Activated naive CD8-positive, alpha-beta T cell treated with anti-CD3 and anti-CD28 coated beads for 36 hours (primary cell): ENCODE measurements at places on chromosomes 7 and 10. TPM values are rescaled to one million over a fixed set of nuclear protein-coding genes. Genes with fewer than 3 reads are reported as not detected.

DNA sequence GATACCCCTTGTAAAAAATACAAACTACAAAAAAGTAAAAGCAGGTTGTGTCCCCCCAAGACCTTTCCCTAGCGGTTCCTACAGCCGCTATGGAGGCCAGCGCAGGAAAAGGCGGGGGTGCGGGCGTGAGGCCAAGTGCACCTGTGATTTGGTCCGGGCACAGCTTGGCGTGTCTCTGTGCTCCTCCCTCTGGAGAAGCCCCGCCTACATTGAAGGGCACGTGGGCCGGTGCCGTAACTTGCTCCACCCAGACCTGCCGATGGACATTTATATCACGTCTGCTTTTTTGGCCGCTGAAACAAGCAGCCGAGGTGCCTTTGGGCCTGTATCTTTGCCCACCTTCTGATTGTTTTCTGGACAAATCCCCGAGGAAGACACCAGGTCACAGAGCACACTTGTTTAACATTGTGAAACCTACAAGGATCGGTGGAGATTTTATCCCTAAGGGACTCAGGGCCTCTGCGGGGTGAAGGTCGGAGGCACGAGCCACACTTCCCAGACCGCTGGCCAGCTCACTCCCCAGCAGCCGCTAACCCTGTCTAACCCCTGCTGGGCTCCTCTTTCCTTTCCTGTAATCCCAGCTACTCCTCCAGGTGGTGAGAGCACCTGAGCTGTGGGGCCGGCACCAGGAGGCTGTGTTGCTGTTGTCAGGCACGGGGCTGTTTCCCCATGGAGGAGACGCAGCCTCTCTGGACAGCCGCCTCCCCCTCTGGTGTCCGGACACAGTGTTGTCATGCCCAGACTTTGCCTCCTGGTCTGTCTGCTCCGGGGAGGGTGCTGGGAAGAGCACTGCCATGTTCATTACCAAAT, 18.8 kb upstream of the INPP5A start:
- DNase-seq: no peak

The TMEM140 gene
- total RNA-seq: 12.8 TPM

- DNase-seq: no peak
Observed at GRCh38 chr10:35251373-35252100, 84.8 kb upstream of the CCNY start.

The TBC1D12 gene
- 0.70 TPM for total RNA-seq

- no peak for DNase-seq
Observed at GRCh38 chr10:60816628-60817397, 38.5 kb downstream of the CDK1 start.

The PNLIPRP3 gene
- total RNA-seq: not detected

The MLXIPL gene
- not detected for total RNA-seq

The ACSM6 gene
- not detected for total RNA-seq

GRCh38 chr10:15588635-15589508, 130.8 kb downstream of the ITGA8 start:
- DNase-seq: no peak

The ZPBP gene
- total RNA-seq: not detected

DNA sequence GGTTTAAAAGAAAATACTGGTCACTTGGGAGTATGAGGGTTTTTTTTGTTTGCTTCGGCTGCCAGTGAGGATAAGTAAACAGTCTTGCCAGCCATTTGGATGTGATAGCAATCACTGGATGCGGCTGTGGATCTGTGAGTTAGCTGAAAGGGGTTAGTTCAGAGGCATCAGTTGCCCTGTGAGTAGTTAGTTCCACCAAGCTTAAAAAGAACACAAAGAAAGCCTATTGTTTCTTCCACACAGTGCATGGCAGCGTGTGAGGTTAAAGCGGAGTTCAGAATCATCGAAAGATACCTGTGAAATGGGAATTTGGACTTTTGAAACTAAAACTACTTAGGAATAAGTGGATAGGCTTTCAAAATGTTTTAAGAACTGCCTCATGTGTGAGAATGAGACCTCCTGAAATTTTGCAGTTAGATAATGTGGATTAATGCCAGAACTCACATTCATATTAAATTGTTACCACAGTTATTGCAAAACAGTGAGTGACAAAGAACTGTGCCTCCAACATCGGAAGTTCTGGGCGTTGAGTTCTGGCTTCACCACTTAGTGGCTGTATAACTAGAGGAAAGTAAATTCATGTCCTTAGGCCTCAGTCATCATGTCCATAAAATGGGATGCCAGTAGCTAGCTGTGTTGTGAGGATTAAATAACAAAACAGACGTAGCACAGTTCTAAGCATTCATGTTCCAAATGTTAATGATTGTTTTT, 31.3 kb downstream of the KIAA1217 start:
- no peak for DNase-seq

DNA sequence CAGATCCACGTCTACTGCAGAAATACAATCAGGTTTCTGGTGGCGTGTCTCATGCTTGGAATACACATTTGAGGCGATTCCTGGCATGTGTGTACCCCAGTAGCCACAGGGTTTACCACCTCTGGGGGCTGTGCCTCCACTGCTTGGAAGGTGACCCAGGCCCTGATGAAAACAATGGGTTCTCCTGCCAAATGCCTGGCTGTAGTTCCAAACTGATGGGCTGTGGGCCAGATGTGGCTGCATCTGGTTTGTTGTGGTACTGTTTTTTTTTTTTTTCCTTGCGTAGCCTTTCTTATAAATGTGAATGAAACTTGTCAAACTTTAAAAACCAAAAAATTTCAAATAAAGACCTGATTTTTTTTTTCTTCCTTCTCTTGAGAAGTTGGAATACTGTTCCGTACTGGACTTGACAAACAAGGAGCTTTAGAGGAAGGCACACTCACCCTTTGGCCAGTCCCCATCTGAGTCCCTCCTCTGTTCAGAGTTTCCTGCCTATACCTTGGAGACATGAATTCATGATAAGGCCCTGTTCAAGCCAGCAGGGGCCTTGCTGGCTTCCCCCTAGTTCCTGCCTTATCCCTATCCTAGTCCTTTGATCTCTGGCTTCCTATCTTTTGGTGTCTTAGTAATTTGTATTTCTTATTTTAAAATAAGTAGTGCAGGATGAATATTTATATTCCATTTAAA, 217.1 kb downstream of the PHTF2 start:
- no peak for DNase-seq

The EXOC6 gene
- 11.9 TPM for total RNA-seq

DNA sequence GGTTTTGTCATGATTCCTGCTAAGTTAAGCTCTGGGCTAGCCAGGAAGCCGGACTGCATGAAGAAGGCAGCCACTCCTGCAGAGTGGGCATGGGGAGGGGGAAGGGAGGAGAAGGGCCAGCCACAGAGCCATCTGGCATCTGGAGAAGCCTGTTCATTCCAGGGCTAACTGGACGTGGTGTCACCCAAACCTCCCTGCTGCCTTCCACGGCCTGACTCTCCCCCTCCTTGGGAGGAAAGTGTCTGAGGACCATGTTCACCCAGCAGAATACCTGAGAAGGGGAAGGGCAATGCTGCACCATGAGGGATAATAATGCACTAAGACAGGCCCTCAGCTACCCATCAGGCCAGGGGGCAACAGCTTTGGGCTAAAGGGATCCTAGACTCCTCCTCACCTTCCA, 15.4 kb downstream of the AQP1 start:
- no peak for DNase-seq
